ENCODE measurements at places on chromosomes 12 and 14.

GRCh38 chr14:101733211-101733610, 28.3 kb upstream of the PPP2R5C start:
- DNase-seq, result no peak

DNA sequence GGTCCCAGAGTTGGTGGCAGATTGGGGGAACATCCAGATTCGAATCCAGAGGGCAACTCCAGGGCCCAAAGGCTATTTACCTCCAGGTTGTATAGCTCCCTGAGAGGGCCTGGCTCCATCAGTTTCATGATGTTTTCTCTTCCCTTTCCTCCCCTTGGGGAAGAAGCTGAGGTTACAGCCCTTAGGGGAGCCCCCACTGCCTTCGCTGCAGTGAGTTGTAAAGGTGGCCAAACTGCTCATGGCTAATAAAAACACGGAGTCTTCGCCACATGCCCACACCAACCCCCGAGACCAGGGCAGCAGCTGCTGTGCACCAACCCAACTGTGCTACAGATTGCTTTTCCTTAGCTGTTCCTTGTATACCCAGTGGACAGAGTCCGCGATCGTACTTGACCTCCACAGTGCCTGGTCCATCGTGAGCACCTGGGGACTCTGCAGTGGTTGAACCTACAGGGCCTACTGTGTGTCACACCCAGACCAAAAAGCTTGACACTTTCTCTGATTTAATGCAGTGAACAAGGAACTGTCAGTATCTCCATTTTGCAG, 20.9 kb downstream of the GALNT16 start:
- no peak for DNase-seq

GRCh38 chr12:62679608-62680007, 213.0 kb downstream of the MON2 start:
- DNase-seq, result no peak

DNA sequence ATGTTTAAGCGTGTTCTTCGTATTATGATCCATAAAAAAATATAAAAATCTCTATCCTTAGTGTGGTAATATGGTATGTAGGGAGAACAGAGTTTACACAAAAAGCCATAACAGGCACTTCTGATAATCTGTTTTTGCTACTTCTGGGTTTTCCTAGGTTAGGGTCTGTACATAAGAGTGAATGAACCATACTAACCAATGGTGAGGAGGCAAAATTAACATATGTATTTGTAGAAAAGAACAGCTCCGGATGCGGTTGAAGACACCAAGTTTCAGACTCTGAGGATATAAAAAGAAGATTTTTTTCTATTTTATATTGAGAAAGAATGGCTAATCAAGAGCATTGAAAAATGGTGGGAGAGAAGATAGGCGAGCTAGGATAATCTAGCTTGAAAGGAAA, 40.2 kb upstream of the PPP1R12A start:
- no peak for DNase-seq

DNA sequence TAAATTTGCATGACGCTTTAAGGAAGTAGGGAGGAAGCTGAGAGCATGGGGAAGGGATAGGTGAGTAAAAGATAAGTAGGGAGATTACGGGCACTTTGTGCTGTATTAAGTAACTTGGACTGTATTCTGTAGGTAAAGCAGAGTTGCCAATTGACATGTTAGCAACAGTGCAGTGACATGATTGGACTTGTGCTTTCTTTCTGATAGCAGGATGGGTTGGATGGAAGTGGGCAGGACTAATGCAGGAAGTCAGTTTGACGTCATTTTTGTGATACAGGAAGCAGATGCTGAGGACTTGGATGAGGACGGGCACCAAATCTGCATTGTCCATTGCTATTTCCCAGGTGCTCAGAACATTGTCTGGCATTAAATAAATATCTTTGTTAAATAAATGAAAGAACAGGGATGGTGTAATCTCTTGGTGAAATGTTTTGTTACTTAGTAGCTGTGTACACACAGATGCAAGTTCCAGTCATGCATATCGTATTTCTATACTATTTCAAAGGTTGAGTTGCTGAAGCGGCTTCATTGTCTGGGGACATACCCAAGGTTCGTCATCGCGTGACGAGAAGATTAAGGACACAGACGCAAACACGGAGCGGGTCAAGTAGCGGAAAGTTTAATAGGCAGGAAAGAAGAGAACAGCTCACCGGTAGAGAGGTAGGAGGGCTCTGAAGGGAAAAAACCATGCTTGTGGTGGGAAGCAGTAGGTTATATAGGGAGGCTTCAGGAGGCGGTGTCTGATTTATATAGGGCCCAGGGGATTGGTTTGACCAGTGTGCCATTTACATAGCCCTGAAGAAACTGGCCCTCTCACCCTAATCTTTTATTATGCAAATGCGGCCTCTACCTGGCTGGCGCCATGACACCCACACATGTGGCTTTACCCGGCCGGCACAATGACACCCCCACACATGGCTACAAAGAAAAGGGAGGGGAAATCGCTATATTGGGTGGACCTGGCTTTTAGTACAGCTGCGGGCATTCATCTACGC, 30.7 kb downstream of the GUCY2C start:
- no peak for DNase-seq

GRCh38 chr14:104183796-104184195, 45.4 kb downstream of the KIF26A start:
- no peak for DNase-seq
